NCI-H2081 treated with DMSO at 0.1 percent for 48 hours (cell line): ENCODE measurements at places on chromosomes 13 and 19.

DNA sequence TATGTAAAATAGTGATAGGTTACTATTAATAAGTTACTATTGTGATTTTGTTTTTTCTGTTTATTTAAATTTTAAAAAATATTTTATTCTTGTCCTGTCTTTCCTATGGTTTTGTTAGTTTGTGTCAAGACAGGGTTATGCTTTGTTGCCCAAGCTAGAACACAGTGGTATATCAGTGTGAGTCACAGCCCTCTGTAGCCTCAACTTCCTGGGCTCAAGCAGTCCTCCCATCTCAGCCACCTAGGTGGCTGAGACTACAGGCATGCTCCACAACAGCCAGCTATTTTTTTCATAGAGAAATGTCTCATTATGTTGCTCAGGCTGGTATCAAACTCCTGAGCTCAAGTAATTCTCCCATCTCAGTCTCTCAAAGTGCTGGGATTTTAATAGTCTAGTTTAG lies 99.5 kb downstream of the ZNF675 start:
- no peak for DNase-seq

- DNase-seq, result no peak
Observed at GRCh38 chr19:51372021-51372648, 319 bp downstream of the NKG7 start.

DNA sequence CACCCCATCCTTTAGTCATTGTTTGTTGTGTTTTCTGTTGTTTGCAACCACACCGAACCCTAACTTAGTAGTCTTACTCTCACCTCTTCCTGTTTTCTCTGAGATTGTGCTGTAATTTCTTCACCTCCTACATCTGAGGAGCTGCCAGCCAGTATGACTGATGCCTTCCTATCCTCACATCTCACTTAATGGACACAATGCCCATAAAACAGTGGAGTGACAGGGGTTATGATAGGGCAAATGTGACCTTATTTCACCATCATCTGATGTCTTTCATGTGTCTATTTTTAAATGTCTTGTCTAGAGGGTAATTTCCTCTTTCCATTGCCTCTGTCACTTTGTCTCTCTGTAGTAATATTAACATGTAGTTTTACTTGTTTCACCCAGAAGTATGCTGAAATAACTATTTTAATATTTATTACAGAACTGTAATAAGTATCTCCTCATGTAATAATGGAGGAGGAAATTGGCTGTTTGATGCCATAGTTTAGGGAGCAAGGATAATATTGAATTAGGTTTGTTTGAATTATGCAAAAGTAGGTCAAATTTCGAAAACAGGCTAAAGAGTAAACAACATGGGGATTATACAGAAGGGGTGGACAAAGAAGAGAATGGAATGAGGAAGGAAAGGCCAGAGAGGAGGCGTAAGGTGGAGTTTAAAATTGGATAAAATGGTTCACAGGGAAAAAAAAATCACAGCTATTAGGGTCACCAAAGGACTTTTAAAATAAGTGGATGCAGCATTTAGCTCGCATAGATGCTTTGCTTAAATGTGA lies 103.5 kb upstream of the SPRY2 start:
- DNase-seq, result no peak

GRCh38 chr19:44476559-44477408 lies 23.5 kb downstream of the ZNF180 start:
- DNase-seq, result no peak

GRCh38 chr13:106077017-106077416 lies 458.4 kb downstream of the EFNB2 start:
- DNase-seq, result no peak

DNA sequence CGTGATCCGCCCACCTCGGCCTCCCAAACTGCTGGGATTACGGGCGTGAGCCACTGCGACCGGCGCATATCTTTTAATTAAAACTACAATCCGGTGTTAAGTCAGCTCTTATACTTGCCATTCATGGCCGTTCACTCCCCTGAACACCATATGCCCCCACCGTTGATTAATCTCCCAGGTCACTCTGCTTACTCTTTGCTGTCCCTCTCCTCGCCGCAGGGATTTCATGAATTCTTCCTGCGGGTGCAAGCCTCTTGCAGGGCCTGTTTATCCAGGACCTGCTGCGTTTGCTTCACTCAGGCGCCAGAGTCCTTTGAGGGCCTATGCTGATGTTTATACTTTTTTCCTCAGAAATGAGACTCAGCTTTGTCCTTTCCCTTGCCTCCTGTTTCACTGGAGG lies 996 bp downstream of the ERVV-2 start:
- DNase-seq, result no peak

DNA sequence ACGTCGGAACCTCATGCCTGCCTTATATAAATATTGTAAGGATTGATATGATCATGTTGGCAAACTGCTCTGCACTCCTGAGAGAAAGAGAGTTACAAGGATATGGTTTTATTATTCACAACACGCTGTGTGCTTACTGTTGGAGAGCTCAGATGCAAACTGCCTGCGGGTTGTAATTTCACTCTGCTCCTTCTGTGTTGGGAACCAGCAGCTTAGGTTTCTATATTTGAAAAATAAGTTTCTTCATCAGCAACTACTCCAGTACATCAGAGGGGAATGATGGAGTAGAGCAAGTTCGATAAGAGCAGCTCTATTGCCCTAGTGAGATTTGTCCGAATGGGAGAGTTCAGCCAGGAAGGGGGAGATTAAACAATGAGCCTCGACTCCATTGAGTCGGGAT lies 106.9 kb upstream of the UBL3 start:
- DNase-seq, result no peak

- no peak for DNase-seq
Observed at GRCh38 chr19:8233370-8233769, 24.2 kb downstream of the CERS4 start.

GRCh38 chr13:30963791-30964190 lies 31.3 kb downstream of the TEX26 start:
- DNase-seq, result no peak

- DNase-seq, result no peak
Observed at GRCh38 chr19:49301165-49301865, 23.7 kb downstream of the SLC6A16 start.

DNA sequence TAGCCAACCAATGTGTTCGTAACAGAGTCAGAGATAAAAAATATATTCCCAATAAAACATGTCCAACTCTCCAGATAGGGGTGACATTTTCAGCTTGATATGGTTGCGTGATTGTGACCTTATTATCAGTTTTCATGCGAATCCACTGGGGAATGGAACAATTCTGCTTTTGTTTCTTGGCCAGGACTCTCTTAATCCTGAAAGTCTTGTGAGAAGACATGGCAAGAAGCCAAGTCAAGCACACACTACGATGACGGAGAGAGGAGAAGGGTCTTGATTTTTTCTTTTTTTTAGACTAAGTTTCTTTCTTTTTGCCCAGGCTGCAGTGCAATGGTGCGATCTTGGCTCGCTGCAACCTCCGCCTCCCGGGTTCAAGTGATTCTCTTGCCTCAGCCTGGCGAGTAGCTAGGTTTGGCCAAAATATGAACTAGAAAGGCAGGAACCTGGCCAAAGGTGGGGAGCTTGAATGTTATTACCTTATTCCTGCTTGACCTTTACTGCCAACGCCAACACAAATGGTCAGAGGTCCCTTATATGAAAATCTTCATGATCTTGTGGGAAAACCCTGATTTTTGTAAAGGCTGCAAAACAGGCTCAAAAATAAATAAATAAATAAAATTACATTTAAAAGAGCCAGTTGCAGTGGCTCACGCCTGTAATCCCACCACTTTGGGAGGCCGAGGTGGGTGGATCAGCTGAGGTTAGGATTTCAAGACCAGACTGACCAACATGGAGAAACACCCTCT lies 14.5 kb downstream of the ZNF816 start:
- DNase-seq, result no peak

- no peak for DNase-seq
Observed at GRCh38 chr19:7497292-7497691, 8.5 kb upstream of the PEX11G start.

DNA sequence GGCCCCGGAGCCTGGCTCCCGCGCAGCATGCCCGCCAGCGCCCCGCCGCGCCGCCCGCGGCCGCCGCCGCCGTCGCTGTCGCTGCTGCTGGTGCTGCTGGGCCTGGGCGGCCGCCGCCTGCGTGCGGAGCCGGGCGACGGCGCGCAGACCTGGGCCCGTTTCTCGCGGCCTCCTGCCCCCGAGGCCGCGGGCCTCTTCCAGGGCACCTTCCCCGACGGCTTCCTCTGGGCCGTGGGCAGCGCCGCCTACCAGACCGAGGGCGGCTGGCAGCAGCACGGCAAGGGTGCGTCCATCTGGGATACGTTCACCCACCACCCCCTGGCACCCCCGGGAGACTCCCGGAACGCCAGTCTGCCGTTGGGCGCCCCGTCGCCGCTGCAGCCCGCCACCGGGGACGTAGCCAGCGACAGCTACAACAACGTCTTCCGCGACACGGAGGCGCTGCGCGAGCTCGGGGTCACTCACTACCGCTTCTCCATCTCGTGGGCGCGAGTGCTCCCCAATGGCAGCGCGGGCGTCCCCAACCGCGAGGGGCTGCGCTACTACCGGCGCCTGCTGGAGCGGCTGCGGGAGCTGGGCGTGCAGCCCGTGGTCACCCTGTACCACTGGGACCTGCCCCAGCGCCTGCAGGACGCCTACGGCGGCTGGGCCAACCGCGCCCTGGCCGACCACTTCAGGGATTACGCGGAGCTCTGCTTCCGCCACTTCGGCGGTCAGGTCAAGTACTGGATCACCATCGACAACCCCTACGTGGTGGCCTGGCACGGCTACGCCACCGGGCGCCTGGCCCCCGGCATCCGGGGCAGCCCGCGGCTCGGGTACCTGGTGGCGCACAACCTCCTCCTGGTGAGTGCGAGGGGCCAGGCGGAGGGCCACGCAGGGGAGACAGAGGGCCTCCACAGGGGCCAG lies at the start of gene KL:
TSS of gene KL (plus strand) at position 10 of the 909 bp plus-strand sequence. CDS start at position 28, 18 bp downstream.
- DNase-seq, result no peak

DNA sequence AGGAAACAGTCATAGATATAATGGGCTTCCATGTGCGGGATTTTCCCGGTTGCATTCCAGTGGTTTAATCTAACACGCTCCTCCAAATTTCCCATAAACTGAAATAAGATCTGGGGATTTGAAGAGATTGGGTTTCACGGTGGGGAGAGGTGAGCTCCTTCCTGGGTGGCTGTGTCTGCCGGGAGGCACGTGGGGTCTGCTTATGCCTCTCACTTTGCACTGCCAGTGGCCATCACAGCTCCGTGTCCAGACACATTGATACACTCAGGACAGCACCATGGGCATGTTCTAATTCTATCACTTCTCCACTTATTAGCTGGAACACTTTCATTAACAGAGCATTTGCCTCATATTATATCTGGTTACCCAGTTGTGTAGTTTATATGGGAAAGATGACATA lies 73.4 kb downstream of the SOX1 start:
- no peak for DNase-seq

DNA sequence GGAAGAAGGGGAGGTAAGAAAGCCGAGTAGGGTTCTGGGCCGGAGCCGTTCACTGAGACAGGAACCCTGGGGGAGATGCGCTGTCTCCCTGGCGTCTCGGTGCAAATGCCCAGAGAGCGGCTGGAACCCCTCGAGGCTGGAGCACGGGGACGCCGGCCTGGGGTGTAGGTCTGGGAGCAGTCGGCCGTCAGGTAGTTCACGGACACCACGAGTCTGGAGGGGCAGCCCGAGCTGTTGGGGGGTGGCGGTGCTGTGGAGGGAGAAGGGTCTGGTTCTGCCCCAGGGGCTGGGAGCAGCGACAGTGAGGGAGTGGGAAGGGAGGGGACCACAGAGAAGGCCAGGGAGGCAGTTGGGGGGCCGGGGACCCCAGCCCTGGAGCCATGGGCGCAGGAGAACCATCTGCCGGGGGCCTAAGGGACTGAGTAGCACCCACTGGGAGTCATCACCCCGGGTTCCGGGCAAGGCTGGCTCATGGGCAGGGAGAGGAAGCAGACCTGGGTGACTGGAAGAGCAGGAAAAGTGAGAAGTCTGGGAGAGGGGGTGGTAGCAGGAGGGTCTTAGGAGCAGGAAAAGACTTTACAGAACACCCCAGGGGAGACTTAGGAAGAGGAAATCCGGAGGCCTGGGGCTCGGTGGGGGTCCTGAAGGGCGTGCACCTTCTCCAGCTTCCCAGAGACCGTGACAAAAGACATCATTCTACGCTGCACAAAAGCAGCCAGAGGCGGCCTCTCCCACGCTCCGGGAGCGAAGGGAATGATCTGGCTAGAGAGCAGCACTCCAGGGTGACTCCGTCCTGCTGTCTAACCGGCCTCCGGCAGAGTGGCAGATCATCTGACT lies 173.1 kb upstream of the SOX1 start:
- no peak for DNase-seq

DNA sequence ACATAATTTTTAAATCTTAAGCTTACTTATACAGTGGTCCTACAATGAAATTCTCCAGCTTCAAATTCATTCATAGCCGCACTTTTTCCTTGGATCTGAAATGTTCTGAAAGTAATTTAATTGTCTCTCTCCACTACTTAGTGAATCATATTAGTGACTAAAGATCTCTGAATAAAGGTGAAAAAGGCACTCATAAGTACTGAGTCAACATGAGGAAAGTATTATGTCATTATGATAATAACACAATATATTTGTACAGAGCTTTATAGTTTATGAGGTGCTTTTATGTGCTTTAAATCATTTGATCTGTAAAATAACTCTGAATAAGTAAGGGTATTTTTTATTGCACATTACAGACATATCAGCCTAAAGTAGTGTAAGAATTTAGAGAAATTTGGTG lies 628.2 kb upstream of the SLITRK5 start:
- DNase-seq, result peak; percentile 11

GRCh38 chr13:41541142-41541938 lies 84.0 kb downstream of the RGCC start:
- no peak for DNase-seq
